ENCODE measurements at places on chromosomes 1 and 21. TPM values are rescaled to one million over a fixed set of nuclear protein-coding genes. Genes with fewer than 3 reads are reported as not detected.

DNA sequence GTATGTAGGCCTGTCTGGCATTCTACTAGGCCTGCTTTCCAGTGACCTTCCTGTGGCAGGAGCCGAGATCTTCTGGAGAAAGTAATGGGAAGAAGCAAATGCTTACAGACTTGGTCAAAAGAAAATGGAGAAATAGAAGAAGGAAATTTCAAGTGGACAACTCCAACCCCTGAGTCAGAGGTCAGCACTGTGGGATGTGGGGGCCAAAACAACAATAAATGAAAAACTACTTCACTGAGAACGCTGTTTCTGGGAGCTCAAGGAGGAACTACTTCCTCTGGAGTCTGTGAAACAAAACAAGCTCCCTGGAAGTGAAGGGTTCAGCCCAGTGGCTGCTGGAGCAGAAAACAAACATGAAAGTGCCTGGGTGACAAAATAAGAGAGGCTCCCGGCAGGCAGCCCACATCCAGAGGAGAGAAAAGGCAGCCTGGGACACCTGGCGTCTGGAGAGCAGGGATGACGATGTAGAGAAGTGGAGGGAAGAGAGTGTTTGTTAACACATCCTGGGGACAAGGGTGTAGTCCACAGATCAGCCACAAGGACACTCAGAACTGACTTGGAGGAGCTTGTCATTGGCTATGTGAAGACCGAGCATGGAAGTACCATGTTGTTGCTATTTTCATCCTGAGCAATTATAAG lies 355.2 kb downstream of the SMYD3 start:
- DNase-seq, result no peak

DNA sequence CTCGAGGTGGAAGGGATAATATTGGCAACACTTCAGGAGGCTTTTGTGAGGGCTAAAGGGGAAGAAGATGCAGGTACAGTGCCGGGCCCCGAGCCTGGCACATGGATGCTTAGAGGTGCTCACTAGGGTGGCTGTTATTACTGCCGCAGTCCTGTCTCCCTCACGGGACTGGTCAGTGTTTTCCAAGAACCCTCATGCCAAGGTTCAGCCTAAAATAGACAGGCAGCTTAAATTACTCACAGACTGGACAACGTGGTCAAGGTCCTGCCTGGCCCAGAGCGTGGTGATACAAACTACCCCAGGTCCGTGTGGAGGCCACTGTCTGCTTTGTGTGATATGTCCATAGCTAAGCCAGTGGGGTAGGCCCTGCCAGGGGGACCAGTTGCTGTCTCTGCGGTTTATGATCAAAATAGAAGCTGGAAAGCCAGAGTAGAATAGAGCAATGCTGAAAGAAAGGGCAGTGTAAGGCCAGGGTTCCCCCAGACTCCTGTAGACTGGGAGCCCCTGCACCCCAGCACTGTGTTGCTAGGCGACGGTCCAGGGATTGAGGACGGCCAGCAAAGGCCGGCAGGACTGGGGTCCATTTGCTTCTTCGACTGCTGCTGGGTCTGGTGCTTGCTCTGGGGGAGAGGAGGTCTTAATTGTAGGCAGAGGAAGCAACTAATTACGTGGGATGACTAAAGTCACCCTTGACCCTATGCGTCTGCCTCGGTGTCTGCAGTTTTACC lies 36.1 kb downstream of the ELAPOR1 start:
- no peak for DNase-seq

DNA sequence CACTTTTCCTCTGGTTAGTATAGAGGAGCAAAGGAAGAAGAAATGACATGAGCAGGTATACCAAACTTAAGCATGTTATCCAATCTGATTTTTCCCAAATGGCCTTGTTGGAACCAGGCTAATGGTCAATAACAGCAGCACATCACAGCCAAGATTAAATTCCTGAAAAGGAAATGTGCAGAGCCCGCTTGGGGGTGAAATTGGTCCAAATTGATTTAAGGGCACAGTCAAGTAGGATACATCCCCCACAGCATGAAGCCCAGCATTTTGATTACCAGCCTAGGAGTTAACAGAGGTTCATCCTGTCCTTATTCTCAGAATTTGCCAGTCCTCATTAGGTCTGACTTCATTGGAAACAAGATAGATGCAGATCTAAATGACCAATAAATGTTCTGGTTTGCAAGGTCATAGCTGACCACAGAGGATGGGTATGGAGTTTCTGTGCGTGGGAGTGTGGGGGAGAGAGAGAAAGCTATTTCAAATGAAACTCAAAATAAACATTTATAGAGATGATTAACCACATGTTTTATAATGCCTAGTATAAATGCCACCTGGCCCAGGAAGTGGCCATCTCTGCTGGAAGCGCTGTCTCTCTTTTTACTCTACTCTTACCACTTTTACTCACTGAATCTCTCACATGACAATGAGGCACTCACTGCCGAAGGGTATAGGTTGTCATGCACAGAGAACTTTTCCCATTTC lies 38.7 kb downstream of the RGS5 start:
- DNase-seq, result no peak

Gene MAP1LC3C
- not detected for total RNA-seq

DNA sequence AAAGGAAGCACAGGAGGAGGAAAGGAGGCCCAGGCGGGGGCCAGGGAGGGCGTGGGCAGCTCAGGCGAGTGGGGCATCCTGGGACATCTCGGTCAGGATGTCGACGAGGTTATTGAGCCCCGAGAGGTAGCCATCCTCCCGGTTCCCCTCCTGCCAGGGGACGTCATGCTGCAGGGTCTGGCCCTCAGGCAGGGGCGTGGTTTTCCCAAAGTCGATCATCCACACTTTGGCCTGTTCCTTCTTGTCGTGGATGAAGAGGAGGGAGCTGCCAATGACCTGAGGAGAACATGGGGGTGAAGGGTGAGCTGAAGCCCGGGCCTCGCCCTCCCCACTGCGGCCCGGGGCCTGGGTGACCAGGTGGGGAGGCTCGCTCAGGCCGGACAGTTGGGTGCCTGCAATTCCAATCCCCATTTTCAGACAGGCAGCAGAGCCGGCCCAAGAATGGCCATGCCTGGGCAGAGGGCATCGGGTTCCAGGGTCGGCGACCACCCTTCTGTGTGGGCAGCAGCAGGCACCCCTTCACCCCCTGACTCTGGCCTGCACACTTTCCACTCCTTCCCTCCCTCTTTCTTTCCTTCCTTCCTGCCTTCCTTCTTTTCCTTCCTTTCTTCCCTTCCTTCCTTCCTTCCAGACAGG lies 86.2 kb downstream of the STUM start:
- no peak for DNase-seq

DNA sequence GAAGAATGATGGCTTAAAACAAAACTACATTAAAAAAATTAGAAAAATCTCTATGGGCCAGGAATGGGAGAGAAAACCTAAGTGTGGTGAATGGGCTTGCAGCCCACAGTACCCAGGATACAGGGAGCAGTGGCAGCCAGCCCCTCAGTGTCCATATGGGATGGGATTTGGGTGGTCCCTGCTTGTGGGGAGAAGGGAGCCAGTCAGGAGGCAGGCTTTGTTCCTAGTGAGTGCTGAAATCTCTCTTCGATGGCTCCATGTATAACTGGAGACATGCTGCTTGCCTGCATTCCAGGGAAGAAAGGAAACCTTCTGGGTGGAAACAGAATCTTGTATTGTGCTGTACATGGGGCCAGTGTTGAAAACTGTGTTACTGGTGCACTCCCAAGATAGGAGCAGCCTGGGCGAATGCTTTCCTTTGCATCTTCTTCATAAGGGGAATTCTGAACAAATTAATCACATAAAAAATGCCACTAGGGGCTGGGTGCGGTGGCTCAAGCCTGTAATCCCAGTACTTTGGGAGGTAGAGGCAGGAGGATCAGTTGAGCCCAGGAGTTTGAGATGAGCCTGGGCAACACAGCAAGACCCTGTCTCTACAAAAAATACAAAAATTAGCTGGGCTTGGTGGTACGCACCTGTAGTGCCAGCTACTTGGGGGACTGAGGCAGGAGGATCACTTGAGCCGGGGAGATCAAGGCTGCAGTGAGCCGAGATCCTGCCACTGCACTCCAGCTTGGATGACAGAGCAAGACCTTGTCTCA lies 36.0 kb downstream of the PTPRU start:
- DNase-seq, result no peak

DNA sequence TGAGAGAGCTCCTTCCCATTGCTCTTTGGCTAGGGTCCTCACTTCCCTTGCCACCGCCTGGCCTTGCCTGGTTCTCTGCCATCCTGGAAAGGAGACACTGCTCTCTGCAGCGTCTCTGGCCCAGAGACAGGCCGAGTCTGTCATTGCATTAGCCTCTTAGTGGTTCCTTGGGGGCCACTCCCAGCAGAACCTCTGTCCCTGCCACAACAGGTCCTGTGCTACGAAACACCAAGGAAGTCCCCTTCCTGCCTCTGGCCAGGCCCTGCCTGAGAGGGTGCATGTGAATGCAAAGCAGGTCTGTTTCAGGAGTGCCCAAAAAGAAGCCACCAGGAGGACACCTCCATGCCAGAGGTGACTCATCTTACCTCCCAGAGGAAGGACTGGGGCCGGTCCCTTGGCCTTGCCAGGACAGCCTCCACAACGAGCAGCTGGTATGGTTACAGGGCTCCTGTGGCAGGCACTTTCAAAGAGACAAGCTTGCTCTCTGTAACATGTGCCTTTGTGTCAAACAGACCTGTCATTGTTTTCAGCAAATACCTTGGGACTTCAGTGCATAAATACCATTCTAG lies 59.6 kb downstream of the VPS26C start:
- no peak for DNase-seq

Gene HTR6
- total RNA-seq, result 0.90 TPM

Measured in T-cell (primary cell).